ENCODE measurements at places on chromosomes 1 and 21.

DNA sequence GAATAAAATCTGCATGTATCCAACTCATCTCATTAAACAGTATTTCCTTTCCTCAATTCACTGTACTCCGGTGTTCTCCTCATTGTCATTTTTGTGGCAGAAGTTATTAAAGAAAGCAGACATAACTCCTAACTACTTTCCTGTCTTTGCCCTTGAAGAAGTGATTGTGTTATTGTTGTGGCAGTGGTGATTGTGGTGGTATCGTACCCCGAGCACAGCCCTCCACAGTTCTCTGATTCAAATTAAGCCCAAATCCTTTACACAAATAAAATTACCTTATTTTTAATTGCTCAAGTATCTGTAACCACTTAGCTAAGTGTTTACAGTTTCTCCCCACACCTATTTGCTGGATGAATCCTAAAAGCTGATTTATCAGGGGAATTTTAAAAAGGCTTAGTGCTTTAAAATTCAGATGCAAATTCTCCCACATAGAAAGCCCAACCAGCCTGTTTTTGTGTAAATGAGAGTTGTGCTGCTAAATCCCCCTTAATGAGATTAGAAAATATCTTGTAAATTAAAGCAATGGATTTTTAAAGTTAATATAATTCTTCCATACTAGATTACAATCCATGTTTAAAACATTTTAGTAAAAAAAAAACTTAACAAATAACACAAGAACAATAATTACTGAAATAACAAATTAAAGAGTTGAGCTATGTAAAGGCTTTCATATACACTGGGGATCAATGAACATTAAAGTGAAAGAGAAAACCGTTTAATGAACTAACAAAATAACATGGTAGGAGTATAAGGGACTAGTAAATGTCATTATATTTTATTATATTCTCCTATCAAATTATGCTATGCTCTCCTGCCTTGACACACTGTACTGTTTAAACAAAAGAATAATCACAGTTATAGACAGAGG lies 259.0 kb downstream of the NEGR1 start:
- no peak for DNase-seq

GRCh38 chr1:85229574-85230097 lies 28.8 kb upstream of the SYDE2 start:
- no peak for DNase-seq

- no peak for DNase-seq
Observed at GRCh38 chr1:218886101-218886871, 287.4 kb upstream of the LYPLAL1 start.

- no peak for DNase-seq
Observed at GRCh38 chr1:184574588-184574987, 180.1 kb downstream of the EDEM3 start.

DNA sequence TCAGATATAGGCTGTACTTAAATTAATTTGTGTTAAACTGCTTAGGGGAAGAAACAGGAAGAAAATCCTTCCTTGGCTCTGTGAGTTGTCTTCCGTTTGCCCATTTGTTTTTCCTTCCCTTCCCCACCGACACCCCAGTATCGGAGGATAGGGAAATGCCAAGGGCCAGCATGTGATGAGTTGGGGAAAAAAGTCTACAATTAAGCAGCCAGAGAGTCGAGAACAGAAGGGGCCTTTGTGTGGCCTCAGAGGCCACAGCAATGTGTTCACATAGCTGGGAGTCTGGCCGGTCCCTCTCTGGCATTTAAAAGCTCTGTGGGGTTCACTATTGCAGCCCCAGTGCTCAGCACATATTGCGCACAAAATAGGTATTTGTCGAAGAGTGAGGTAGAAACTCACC lies 489.3 kb downstream of the MATN1 start:
- no peak for DNase-seq

DNA sequence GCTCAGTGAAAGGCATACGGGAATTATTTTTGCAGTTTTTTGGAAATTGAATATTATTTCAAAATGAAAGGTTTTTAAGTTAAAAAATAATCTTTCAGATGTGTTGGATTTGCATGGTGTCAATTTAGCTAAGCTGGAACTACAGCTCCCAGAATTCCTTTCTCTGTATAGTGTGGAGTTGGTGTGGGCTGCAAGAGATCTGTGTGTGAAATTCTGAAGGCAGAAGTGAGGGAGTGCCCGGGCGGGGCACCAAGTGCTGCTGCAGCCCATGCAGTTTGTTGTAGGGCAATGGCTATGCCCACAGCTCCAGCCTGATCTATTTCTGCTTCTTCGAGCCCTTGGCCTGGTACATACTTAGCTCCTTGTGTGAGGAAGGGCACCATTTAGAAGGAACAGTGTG lies 60.5 kb upstream of the CSF1 start:
- peak; percentile 56 for DNase-seq

DNA sequence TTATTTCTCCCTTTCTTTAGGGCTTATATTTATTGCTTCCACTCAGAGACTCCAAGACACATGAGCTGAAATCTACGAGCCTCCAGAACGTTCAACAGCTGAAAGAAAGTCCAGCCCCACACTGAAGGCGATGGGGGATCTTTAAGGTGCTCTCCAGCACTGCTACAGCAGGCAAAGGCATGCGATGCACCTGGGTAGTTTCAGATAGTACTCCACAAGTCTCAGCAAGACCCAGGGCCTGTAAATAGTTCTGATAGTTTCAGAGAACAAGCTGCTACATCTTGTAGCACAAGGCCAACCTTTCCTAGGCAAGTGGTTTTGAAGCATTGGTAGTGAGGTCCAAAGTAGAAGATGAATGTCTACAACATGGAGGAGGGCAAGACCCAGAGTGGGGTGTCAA lies 2.2 kb upstream of the HSD3B1 start:
- no peak for DNase-seq

GRCh38 chr1:26754086-26754874 lies 33.5 kb upstream of the PIGV start:
- no peak for DNase-seq

- no peak for DNase-seq
Observed at GRCh38 chr21:15617964-15618363, 111.8 kb upstream of the USP25 start.
